CD4-positive, alpha-beta T cell treated with Interleukin-4 for 4 hours (primary cell): ENCODE measurements at places on chromosomes 5 and 9.

GRCh38 chr5:82470185-82470994, 192.2 kb upstream of the RPS23 start:
- DNase-seq = no peak

DNA sequence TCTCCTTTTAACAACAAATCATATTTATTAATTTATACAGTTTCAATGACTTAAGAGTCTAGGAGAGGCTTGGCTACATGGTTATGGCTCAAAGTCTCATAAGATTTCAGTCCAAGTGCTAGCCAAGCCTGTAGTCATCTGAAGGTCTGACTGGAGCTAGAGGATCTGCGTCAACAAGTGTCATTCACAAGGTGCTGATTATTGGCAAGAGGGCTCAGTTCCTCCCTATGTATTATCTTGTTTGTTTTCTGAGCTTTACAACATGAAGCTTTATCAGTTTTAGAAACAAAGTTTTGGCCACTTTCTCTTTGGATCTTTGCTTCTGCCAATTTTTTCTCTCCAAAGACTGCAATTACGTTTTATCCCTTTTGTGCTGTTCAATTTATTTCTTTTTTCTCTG, 94.7 kb downstream of the RICTOR start:
- DNase-seq = no peak

GRCh38 chr9:135146766-135147473, 59.5 kb downstream of the OLFM1 start:
- DNase-seq = no peak

GRCh38 chr9:136396219-136396515, 3.8 kb downstream of the SNAPC4 start:
- DNase-seq = no peak

DNA sequence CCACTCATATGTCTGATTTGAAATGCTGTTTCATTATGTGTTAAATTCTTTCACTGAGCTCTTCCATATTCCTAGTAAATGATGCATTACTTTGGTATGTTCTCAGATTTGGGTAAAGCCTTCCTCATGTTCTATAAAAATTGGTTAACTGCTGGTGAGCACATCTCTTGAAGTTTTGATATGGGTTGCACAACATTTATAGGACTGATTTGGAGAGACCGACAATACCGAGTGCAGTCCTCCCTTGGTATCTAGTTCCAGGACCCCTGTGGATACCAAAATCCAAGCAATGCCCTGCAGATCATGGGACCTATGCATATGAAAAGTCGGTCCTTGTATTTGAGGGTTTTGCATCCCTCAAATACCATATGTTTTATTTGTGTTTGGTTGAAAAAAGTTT, 37.8 kb downstream of the WDR36 start:
- no peak for DNase-seq

DNA sequence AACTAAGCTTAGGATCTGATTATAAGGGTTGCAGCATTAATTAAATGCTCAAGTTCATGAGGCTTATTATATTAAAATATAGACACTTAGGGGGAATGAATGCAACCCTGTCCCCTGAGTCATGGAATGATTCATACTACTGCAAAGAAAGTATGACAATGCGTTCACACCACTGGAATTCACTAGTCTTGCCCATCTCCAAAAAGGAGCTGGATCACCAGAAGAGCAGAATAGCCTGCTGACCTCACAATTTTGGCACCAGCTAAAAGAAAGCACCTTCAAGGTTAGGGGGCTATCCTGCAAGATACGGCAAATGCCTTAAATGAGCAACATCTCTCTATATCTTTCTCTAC, 32.0 kb upstream of the TMED7 start:
- DNase-seq = no peak

DNA sequence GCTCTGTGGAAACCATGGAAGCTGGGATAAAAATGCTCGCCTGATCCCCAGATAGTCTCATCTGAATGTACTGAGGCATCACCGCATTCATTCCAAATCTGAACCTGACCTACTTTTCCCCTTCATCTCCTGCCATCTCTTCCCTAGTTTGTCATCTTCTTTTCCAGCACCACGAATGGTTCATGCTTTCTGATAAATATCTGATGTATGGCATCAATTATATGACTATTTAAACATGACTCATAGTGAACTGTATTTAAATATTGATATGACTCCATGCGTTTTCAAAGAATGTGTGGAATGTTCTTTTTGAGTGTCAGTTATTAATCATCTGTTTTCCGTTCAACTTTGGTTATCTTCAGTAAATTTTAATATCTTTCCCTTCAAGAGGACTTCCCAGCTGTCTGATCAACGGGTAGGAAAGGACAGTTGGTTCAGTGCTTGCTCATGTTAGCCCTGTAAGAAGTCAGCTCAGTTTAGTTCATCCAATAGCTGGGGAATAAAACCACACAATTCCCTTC, 21.1 kb downstream of the BASP1 start:
- no peak for DNase-seq

DNA sequence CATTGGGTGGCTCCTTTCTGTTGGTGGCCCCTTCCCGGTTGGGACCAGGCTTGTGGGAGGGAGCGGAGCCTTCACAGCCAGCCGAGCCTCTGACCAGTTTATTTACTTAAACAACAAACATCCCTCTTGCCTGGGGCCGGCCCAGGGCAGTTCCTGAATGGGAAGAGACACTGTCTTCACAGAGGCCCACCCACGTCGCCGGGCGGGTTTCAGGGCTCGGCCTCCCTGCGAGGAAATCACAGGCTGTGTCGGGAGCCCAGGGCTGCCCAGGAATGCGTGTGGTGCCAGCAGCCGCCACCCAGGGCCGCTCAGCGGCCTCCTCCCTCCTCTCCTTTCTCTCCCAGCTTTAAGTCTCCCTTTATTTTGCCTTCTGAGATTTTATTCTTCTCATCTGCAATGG, 132.5 kb downstream of the HSD17B3 start:
- DNase-seq = no peak

- no peak for DNase-seq
Measured at GRCh38 chr5:57561231-57561842, 78.7 kb upstream of the ACTBL2 start.

GRCh38 chr5:159992566-159992965, 16.4 kb upstream of the TTC1 start:
- DNase-seq = no peak

DNA sequence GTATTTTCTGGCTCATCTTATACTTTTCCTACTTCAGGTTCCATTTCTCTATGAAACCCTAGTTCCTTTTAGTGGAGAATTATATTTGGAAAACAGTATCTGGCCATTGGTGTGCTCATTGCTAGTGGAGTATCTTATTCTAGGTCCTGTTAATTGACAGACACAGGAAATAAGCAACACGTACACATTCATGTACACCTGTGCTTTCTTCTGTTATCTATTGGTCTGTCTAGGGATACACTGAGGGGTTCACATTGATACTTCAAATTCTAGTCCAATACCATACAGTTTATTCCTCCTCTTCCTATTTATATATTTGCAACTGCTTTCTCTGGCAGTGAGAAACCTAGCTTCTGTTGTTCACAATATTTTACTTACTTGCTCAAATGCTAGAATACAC, 110.2 kb downstream of the FER start:
- no peak for DNase-seq

GRCh38 chr5:87944553-87945285, 323.9 kb downstream of the TMEM161B start:
- no peak for DNase-seq

GRCh38 chr5:88364991-88365390, 96.3 kb upstream of the TMEM161B start:
- DNase-seq = no peak

DNA sequence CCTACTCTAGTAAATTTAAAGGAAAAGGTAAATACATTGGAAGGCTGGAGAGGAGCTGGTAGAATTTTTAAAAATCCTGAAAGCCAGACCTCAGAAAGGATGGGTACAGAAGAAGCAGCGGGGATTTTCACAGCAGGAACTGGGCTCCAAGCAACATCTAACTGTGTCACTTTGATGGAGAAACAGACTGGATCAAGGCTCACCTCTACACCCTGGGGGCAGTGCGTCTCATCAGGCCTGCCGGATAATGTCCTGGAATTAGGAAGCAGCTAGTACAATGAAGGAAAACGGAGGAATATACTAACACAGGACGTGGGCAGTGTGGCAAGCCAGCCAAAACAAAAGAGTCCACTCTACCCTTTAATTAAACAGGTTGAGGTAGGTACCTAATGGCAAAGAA, 463.6 kb downstream of the TAF11L14 start:
- no peak for DNase-seq

GRCh38 chr9:33884856-33885701, 68.1 kb downstream of the UBE2R2 start:
- DNase-seq = no peak

- no peak for DNase-seq
Measured at GRCh38 chr5:149063017-149063687, at the start of gene SH3TC2. SH3TC2 (minus strand) TSS chr5:149063062; CDS start chr5:149063022, 40 bp downstream.

- no peak for DNase-seq
Measured at GRCh38 chr5:6455571-6456200, 7.0 kb downstream of the UBE2QL1 start.

DNA sequence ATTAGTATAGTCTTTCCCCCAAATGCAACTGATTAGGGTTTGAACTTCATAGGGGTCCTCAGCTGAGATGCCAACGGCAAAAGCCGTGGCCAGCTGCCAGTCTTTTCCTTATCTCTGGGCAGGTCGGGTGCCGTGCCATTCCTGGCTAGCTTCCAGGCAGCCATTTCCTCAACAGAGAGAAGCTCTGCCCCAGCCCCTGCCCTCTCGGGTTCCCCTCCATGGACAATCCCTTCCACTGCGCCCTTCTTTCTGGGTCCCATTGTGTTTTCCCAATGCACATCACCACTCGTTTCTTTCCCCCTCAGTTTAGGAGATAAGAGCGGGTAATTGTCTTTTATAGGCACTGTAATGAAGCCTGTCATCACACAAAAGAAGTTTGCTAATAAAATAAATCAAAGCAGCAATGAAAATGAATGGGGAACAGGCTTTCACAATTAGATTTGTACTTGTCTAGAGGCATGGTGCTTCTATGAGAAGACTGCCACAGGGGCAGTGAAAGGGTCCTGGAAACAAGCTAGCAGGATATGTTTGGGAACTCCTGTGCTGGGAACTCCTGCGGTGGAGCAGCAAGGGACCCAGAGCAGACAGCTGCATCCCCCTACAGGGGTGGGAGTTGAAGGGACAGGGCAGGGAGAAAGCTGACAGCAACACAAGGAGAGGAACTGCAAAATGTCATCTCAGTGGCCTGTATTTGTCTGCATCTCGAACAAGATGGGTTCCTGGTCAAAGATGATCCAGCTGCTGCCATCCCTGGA, 48.0 kb upstream of the SAP30L start:
- DNase-seq = no peak

DNA sequence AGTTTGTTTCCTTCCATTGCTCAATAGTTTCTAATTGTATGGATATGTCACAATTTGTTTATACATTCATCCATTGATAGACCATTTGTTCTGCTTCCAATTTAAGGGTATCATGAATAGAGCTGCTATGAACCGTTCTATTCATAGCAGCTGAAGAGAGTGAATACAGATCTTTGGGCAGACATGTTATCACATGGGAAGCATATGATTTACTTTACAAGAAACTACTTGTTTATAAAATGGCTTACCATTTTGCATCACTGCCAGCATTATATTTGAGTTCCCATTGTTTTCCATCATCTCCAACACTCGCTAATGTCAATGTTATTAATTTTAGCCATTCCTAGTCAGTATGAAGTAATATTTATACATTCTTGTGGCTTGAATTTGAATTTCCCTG, 549.0 kb downstream of the MAT2B start:
- no peak for DNase-seq

DNA sequence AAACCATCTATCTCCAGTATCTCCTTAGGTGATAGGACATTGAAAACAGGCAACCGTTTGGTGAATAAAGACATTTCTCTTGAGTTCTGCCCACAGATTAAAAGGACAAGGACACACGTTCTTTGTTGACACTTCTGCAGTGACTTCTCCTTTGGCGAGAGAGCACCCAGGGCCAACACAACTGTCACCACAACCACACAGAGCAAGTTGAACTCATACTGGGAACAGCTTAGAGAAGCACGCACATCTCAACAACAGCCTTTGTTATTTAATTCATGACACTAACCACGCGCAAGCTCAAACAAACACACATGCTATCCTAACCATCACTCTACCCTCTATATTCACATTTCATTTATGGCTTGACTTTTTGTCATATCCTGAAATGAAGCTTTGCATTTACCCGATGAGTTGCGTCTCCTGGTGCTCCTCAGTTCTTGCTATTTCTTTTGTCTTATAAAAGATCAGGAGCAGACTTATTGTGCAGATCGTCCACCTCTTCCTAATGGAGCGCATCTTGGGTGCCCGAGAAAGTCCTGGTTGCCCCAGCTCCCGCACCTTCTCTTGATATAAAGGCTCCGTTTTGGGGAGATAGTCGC, 543 bp downstream of the ST8SIA4 start:
- peak; percentile 49 for DNase-seq

DNA sequence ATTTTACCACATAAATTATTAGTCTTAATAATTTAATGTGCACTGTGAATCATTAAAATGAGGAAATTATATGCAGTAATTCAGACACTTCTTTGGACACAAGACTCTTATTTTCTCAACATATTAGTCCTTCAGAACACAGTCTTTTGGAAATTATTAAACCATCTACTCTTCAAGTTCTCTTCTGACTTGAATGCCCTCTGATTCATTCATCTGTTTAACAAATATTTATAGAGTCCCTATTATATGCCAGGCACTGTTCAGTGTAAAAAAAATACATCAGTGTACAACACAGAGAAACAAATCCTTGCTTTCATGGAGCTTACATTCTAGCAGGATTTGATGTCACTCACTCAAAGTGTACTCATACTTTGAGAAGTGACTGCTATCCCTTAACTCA, 163.4 kb upstream of the IL12B start:
- no peak for DNase-seq

DNA sequence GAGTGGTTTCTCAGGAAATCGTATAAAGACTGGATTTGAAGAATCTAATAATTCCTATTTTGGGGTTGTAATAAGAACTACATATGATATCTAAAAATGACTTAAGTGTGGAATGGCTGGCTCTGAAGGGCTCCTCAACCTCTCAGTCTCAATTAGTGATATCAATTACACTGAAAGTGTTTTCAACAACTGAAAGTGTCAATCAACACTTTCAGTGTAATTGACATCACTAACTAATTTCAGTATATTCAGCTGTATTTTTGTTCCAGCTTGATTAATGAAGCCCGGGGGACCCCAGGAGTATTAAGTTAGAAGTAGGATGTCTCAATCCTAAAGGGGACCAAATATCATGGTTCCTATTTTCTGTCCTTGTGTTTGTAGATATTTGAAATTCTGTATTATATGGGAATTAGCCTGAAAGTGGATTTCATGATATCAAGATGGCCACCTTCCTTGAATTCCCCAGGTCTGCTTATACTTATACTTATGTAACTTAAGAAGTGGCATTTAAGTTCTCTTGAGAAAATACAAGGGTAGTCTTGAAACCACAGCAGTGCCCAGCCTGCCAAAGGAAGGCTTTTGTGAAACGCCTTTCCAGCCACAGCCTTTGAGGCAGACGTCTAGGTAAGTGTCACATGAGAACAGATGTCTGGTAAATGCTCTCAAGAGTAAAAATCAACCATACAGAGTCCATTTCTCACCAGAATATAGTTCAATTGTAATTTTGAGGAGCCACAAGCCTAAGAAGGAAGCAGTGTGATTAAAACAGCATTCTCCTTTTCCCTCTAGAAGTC, 4.6 kb downstream of the BASP1 start:
- no peak for DNase-seq
